T-helper 1 cell treated with Interleukin-12 subunit alpha and Interleukin-12 subunit beta and Interleukin-4 antibody, amounts not matched to agents 30 ng/mL and 1 ng/mL, for 36 hours (primary cell): ENCODE measurements at places on chromosomes 7 and 10. TPM values are rescaled to one million over a fixed set of nuclear protein-coding genes. Genes with fewer than 3 reads are reported as not detected.

PHKG1 gene
- 1.5 and 2.0 TPM in 2 replicates for total RNA-seq

UCN3 gene
- not detected in 2 replicates for total RNA-seq

GFRA1 gene
- not detected in 2 replicates for total RNA-seq

OPN1SW gene
- total RNA-seq, result not detected in 2 replicates

C10orf53 gene
- total RNA-seq, result not detected in 2 replicates

ZNF487 gene
- total RNA-seq, result 3.4 TPM in 2 replicates

ATG9B gene
- total RNA-seq, result 6.9 and 7.2 TPM in 2 replicates

RNF148 gene
- total RNA-seq, result not detected in 2 replicates

AFAP1L2 gene
- total RNA-seq, result 3.4 and 3.5 TPM in 2 replicates

NUDT1 gene
- 71.2 and 72.1 TPM in 2 replicates for total RNA-seq

CAMK2B gene
- 0.27 TPM in 1 of 2 replicates, not detected in the other for total RNA-seq

TRIP6 gene
- total RNA-seq, result 26.3 and 28.4 TPM in 2 replicates

TACR2 gene
- not detected in 2 replicates for total RNA-seq

RARRES2 gene
- total RNA-seq, result not detected in 2 replicates

CYP26C1 gene
- 0.05 TPM in 1 of 2 replicates, not detected in the other for total RNA-seq

VPS50 gene
- 24.5 and 25.0 TPM in 2 replicates for total RNA-seq

CYP2C18 gene
- total RNA-seq, result not detected in 2 replicates

ASB15 gene
- total RNA-seq, result not detected in 2 replicates

ANKRD26 gene
- 5.7 and 8.1 TPM in 2 replicates for total RNA-seq

TUBAL3 gene
- not detected in 2 replicates for total RNA-seq

IKZF1 gene
- total RNA-seq, result 530 and 537 TPM in 2 replicates

ZNF853 gene
- 0.07 and 0.27 TPM in 2 replicates for total RNA-seq

ZNF485 gene
- 2.8 and 3.1 TPM in 2 replicates for total RNA-seq

GLI3 gene
- 0.02 TPM in 1 of 2 replicates, not detected in the other for total RNA-seq

GDI2 gene
- 231 and 232 TPM in 2 replicates for total RNA-seq

SFMBT2 gene
- 52.0 and 56.2 TPM in 2 replicates for total RNA-seq

SPAM1 gene
- total RNA-seq, result not detected in 2 replicates

AOC1 gene
- total RNA-seq, result not detected in 2 replicates

IKZF5 gene
- total RNA-seq, result 14.4 and 19.8 TPM in 2 replicates

SEC24C gene
- 129 and 135 TPM in 2 replicates for total RNA-seq

LRRC4 gene
- not detected in 2 replicates for total RNA-seq

ZNF680 gene
- 9.4 and 9.6 TPM in 2 replicates for total RNA-seq

SPDYE8 gene
- total RNA-seq, result not detected in 2 replicates

NXPH1 gene
- total RNA-seq, result not detected in 2 replicates

SOSTDC1 gene
- total RNA-seq, result not detected in 2 replicates

PON1 gene
- total RNA-seq, result not detected in 2 replicates

SLC29A3 gene
- total RNA-seq, result 2.7 and 2.8 TPM in 2 replicates

PNLIP gene
- not detected in 2 replicates for total RNA-seq

CADPS2 gene
- total RNA-seq, result not detected in 2 replicates

ZDHHC4 gene
- total RNA-seq, result 26.6 and 28.1 TPM in 2 replicates

ZNF727 gene
- 0.20 TPM in 1 of 2 replicates, not detected in the other for total RNA-seq

COMTD1 gene
- total RNA-seq, result 21.1 and 24.0 TPM in 2 replicates

HKDC1 gene
- total RNA-seq, result 3.0 and 3.7 TPM in 2 replicates

FAM20C gene
- total RNA-seq, result 0.10 TPM in 1 of 2 replicates, not detected in the other

FXYD4 gene
- not detected in 2 replicates for total RNA-seq

SPDYE9 gene
- total RNA-seq, result not detected in 2 replicates

PGAM2 gene
- 0.34 and 0.66 TPM in 2 replicates for total RNA-seq

TMEM273 gene
- total RNA-seq, result 11.1 and 11.2 TPM in 2 replicates

FAM25C gene
- total RNA-seq, result not detected in 2 replicates

LIPK gene
- not detected in 2 replicates for total RNA-seq

GDF2 gene
- not detected in 2 replicates for total RNA-seq

ARMC3 gene
- not detected in 2 replicates for total RNA-seq

EN2 gene
- not detected in 2 replicates for total RNA-seq

ADARB2 gene
- total RNA-seq, result 0.17 and 0.37 TPM in 2 replicates

GJD4 gene
- not detected in 2 replicates for total RNA-seq

FGFBP3 gene
- 1.3 and 1.7 TPM in 2 replicates for total RNA-seq

GAD2 gene
- not detected in 2 replicates for total RNA-seq

ZNRF2 gene
- total RNA-seq, result 14.4 and 15.6 TPM in 2 replicates

ITPRID1 gene
- total RNA-seq, result not detected in 2 replicates

C10orf105 gene
- total RNA-seq, result 0.29 and 0.42 TPM in 2 replicates
